Large intestine (tissue), 12 donors: ENCODE measurements at places on chromosomes 6 and 20. TPM values are rescaled to one million over a fixed set of nuclear protein-coding genes. Genes with fewer than 3 reads are reported as not detected.

SLC22A2 gene
- 0.04 TPM for polyA plus RNA-seq

PKHD1 gene
- 0.36 TPM for polyA plus RNA-seq

PRSS35 gene
- polyA plus RNA-seq = 9.0 TPM

UBE2C gene
- polyA plus RNA-seq = 35.6 TPM

CRISP3 gene
- 0.06 TPM for polyA plus RNA-seq

PDE10A gene
- 2.7 TPM for polyA plus RNA-seq

ID1 gene
- polyA plus RNA-seq = 245 TPM

CYP21A2 gene
- polyA plus RNA-seq = 1.5 TPM

COX7A2 gene
- polyA plus RNA-seq = 241 TPM

ASF1A gene
- 20.1 TPM for polyA plus RNA-seq

- no peak overlapping the region for H3K4me3 ChIP-seq
- DNase-seq = no peak
- H3K4me1 ChIP-seq = no peaks in the 10 kb centered on the region
- H3K27ac ChIP-seq = no peak overlapping the region
Observed at GRCh38 chr6:27332692-27333641, 20.9 kb upstream of the POM121L2 start.

DNA sequence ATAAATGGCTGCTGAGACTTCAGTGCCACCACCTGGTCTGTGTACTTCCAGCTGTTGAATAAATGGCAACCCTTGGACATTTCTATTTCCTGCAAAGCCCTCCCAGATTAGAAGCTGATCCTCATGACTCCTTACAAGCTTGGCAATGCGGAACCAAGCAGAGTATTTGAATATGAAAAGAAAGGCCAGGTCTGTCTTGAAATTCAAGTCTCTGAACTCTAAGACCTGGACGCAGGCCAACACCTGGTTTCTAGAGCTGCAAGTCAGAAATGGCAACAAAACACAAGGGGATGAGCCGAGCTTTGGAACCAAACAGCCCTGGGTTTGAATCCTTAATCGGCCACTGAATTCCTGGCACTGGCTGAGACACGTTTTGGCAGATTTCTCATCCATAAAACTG lies 353.4 kb downstream of the PTPRT start:
- H3K4me3 ChIP-seq = no peak overlapping the region
- no peaks in the 10 kb centered on the region for H3K27me3 ChIP-seq
- no peak overlapping the region for H3K27ac ChIP-seq
- H3K36me3 ChIP-seq = no peaks in the 10 kb centered on the region

GRCh38 chr6:1123386-1124375 lies 188.2 kb upstream of the FOXQ1 start:
- no peaks in the 10 kb centered on the region for H3K36me3 ChIP-seq
- peaks cover 4% of the 10 kb centered on the region for H3K4me1 ChIP-seq
- H3K27me3 ChIP-seq = no peaks in the 10 kb centered on the region
- no peak overlapping the region for H3K4me3 ChIP-seq
- DNase-seq = no peak

- H3K4me3 ChIP-seq = no peak overlapping the region
- H3K36me3 ChIP-seq = peaks cover 33% of the 10 kb centered on the region
- DNase-seq = no peak
- no peaks in the 10 kb centered on the region for H3K4me1 ChIP-seq
- H3K27ac ChIP-seq = no peak overlapping the region
Observed at GRCh38 chr6:138785079-138785478, 10.8 kb upstream of the ECT2L start.

- no peak overlapping the region for H3K4me3 ChIP-seq
- no peak overlapping the region for H3K27ac ChIP-seq
- H3K4me1 ChIP-seq = no peaks in the 10 kb centered on the region
- no peaks in the 10 kb centered on the region for H3K27me3 ChIP-seq
- DNase-seq = no peak
Observed at GRCh38 chr6:38483526-38483925, 156.2 kb downstream of the BTBD9 start.

- H3K4me1 ChIP-seq = peaks cover 3% of the 10 kb centered on the region
- H3K27me3 ChIP-seq = no peaks in the 10 kb centered on the region
- H3K4me3 ChIP-seq = no peak overlapping the region
- DNase-seq = no peak
- H3K27ac ChIP-seq = peak overlapping the region; percentile 30
- H3K36me3 ChIP-seq = peaks cover 40% of the 10 kb centered on the region
Observed at GRCh38 chr6:138405816-138406413, 1.9 kb downstream of the HEBP2 start.

DNA sequence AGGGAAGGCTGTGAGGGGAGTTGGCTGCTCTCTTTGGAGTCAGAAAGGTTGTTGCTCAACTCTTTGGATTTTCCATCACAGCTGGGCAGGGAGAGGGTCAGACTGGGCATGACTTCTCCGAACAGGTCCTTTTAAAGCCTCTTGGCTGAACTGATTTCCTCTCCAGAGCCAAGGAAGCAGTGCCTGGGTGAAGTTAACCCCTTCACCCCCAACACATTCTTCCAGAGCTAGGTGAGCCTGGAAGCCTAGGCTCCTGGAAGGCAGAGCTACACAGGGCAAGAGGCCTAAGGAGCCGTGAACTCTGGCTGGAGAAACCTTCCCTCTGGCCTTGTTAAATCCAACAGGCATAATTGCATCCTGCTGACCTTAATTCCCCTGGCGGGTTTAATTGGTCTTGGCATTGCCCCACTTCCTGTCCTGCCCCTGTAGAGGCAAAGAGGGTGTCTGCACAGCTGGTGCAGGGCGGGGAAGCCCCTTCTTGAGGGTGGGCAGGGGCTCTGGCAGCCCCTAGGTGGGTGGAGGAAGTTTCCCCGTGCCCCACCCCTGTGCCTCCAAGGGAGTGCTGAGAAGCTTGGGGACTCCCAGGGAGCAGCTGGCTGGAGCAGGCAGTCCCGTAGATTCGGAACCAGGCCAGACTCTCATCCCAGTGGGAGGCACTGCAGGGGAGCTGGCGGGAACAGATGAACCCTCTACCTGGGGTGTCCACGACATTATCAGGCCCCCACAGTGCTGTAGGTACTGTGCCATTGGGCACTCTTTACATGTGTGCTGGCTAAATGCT lies 3.6 kb upstream of the MYLK2 start:
- no peaks in the 10 kb centered on the region for H3K4me1 ChIP-seq
- DNase-seq = no peak
- H3K27me3 ChIP-seq = no peaks in the 10 kb centered on the region
- no peak overlapping the region for H3K4me3 ChIP-seq

- no peak for DNase-seq
- no peak overlapping the region for H3K27ac ChIP-seq
- peaks cover 6% of the 10 kb centered on the region for H3K4me1 ChIP-seq
- no peaks in the 10 kb centered on the region for H3K36me3 ChIP-seq
- peaks cover 8% of the 10 kb centered on the region for H3K27me3 ChIP-seq
- no peak overlapping the region for H3K4me3 ChIP-seq
Observed at GRCh38 chr6:14925025-14925698, 320.7 kb upstream of the JARID2 start.

GRCh38 chr6:39425346-39426072 lies 103.0 kb upstream of the KCNK16 start:
- no peaks in the 10 kb centered on the region for H3K27me3 ChIP-seq
- H3K36me3 ChIP-seq = no peaks in the 10 kb centered on the region
- DNase-seq = no peak
- no peak overlapping the region for H3K27ac ChIP-seq
- no peaks in the 10 kb centered on the region for H3K4me1 ChIP-seq
- H3K4me3 ChIP-seq = no peak overlapping the region

- DNase-seq = peak; percentile 50
- H3K4me3 ChIP-seq = no peak overlapping the region
- H3K27me3 ChIP-seq = peaks cover 24% of the 10 kb centered on the region
Observed at GRCh38 chr6:168370310-168370991, 50.9 kb upstream of the DACT2 start.

GRCh38 chr20:62677678-62678077 lies 31.0 kb upstream of the NTSR1 start:
- H3K4me1 ChIP-seq = no peaks in the 10 kb centered on the region
- no peak for DNase-seq
- H3K36me3 ChIP-seq = no peaks in the 10 kb centered on the region
- H3K27me3 ChIP-seq = peaks cover 20% of the 10 kb centered on the region
- no peak overlapping the region for H3K4me3 ChIP-seq

DNA sequence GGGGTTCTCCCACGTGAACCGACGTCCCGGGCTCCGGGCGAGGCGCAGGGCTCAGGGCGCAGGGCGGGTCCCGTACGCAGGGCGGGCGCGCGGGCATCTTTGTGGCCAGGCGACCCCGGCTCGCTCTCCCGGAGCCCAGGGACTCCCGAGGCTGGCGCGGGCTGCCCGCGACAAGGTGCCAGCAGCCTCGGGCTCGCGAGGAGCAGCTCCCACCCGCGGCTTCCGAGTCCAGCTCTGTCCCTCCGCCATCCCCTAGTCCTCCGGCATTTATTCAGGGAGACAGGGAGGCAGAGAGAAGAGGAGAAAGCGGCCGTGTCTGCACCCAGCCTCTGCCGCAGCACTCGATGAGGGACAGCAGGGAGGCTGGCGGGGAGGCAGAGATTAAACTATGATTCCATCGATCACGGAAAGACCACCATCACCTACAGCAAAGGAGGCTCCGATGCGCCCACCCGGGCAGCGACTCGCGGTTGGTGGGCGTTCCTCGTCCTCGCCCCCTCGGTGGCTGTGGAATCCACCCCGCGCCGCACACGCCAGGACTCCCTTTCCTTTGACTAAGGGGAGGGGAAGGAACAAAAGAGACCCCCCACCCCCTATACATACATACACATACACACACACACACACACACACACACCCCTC lies 1.1 kb downstream of the RGS17 start:
- H3K27ac ChIP-seq = no peak overlapping the region
- H3K27me3 ChIP-seq = peaks cover 49% of the 10 kb centered on the region
- H3K4me3 ChIP-seq = peak overlapping the region; percentile 43

GRCh38 chr6:2314641-2315040 lies 69.2 kb upstream of the GMDS start:
- H3K4me1 ChIP-seq = no peaks in the 10 kb centered on the region
- H3K27ac ChIP-seq = no peak overlapping the region
- no peak for DNase-seq
- H3K36me3 ChIP-seq = no peaks in the 10 kb centered on the region
- H3K27me3 ChIP-seq = no peaks in the 10 kb centered on the region

DNA sequence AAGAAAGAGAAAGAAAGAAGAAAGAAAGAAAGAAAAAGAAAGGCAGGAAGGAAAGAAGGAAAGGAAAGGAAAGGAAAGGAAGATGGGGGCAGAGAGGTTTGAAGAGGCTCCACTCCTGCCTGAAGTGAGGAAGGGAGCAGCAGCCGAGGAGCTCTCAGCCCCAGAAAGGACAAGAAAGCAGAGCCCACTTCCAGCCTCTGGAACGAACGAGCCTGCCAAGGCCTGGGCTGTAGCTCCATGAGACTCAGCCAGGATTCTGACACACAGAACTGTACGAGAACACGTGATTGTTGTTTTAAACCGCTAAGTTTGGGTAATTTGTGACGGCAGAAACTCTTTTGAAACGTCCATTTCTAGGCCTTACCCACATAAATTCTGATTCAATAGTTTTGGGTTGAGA lies 69.5 kb downstream of the TTLL2 start:
- peaks cover 29% of the 10 kb centered on the region for H3K4me1 ChIP-seq
- DNase-seq = no peak
- no peaks in the 10 kb centered on the region for H3K27me3 ChIP-seq
- no peak overlapping the region for H3K27ac ChIP-seq
